H1 (cell line): ENCODE measurements at places on chromosomes 11 and 22. TPM values are rescaled to one million over a fixed set of nuclear protein-coding genes. Genes with fewer than 3 reads are reported as not detected.
A peak's percentile ranks its signal among the peaks of the same experiment; 100 is the strongest.

Gene SNU13
- 214 and 241 TPM in 2 replicates for total RNA-seq

Gene NDUFS8
- 182 and 199 TPM in 2 replicates for total RNA-seq

Gene SEC14L3
- not detected in 2 replicates for total RNA-seq

- H3K36me3 ChIP-seq: no peaks in the 10 kb centered on the region
- peaks cover 1% of the 10 kb centered on the region for H3K27me3 ChIP-seq
- DNase-seq: peak; percentile 11
- H3K4me3 ChIP-seq: no peak overlapping the region
- no peak overlapping the region for H3K27ac ChIP-seq
These were observed 151.8 kb upstream of the CCDC90B start for GRCh38 chr11:83437939-83438338.

GRCh38 chr22:44815099-44816070, 63.0 kb downstream of the ARHGAP8 start:
- H3K4me1 ChIP-seq: peaks cover 4% of the 10 kb centered on the region
- no peak overlapping the region for H3K4me3 ChIP-seq
- DNase-seq: no peak
- no peak overlapping the region for H3K27ac ChIP-seq
- H3K27me3 ChIP-seq: no peaks in the 10 kb centered on the region

DNA sequence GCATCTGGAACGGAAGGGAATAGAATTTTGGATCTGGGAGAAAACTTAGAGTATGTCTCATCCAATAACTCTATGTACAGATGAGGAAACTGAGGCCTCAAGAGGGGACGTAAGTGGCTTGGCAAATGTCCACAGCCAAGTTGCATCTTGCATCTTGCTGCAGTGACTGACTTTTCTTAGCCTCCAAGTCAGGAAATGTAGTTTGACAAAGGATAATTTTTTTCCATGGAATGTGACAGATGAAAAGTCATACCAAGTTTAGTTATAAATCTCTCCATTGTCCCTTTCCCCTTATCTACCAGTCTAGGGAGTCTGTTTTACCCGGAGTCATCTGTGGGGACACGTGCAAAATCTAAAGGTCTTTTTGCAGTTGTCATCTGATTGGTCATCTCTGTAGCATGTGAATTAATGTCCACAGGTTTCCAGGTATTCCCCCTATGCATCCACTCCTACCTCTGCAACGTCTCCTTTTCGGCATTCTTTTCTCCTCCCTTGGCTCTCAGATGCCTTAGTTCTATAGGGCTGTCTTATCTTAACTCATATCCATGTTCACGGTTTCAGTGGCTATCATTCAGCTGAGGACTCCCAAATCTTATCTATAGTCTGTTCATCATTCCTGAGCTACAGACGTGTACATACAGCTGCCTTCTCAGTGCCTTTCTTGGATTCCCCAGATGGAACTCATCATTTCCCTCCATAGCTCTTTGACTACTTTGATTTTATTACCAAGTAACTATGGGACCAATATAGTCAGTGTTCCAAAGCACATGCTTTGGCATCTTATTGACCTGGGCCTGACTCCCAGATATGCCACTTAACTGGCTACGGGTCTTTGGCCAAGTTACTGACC, 139.5 kb upstream of the TIMP3 start:
- no peaks in the 10 kb centered on the region; the same call in 1 of the 2 replicates for H3K27me3 ChIP-seq
- no peak for DNase-seq
- H3K36me3 ChIP-seq: no peaks in the 10 kb centered on the region
- H3K27ac ChIP-seq: no peak overlapping the region
- no peak overlapping the region for H3K4me3 ChIP-seq

GRCh38 chr11:79044201-79044600, 396.6 kb downstream of the TENM4 start:
- no peaks in the 10 kb centered on the region for H3K4me1 ChIP-seq
- H3K4me3 ChIP-seq: no peak overlapping the region
- H3K36me3 ChIP-seq: no peaks in the 10 kb centered on the region
- DNase-seq: no peak

- H3K4me3 ChIP-seq: no peak overlapping the region
- no peaks in the 10 kb centered on the region for H3K36me3 ChIP-seq
- H3K4me1 ChIP-seq: peaks cover 25% of the 10 kb centered on the region
- no peak for DNase-seq
These were observed 61.5 kb downstream of the SMCO4 start for GRCh38 chr11:93481696-93482095.

DNA sequence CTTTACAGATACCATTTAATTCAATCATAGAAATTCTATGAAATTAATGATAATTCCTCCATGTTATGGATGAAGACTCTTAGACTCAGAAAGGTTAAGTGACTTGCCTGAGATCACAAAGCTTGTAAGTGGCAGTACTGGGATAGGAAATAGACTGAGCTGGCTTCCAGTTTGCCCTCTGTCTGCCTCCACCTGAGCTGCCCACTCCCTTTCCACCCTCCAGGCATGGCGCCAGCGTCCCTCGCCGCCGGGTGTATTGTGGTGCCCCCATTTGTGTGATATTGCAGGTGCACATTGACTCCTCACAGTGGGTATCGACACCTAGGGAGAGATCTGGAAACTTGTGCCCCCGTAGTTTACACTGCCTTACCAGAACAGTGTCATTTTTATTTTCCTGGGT, 9.4 kb upstream of the RPS3 start:
- peaks cover 3% of the 10 kb centered on the region; the same call in 1 of the 2 replicates for H3K4me1 ChIP-seq
- no peak overlapping the region for H3K4me3 ChIP-seq
- DNase-seq: no peak
- no peaks in the 10 kb centered on the region for H3K36me3 ChIP-seq
- H3K27ac ChIP-seq: no peak overlapping the region
- H3K27me3 ChIP-seq: no peaks in the 10 kb centered on the region

DNA sequence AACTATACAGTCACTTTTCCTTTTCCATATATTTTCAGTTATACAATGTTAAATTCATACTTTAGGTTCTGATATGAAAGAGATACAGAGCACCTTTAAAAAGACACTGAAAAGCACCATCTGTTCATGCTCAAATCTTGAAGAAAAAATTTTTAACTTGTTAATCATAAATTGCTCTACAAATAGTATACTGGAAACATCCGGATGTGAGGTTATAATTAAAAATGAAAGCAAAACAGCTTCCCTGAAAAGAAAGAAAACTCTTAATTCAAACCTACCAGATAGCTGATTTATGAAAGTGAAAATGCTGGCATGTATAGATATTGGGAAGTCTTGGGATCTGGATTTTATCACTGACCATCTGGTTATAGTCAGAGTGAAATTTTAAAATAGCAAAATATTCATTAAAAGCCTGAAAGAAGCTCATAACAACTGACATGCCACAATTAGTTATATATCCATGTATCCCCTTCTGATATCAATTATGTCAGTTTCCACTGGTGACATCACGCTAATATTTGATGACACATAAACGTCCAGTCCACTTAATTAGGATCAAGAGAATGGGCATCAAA, 740.0 kb downstream of the DLG2 start:
- H3K36me3 ChIP-seq: no peaks in the 10 kb centered on the region
- no peak overlapping the region for H3K27ac ChIP-seq
- no peak overlapping the region for H3K4me3 ChIP-seq

GRCh38 chr22:49291169-49291568, 536.5 kb downstream of the BRD1 start:
- H3K36me3 ChIP-seq: no peaks in the 10 kb centered on the region
- peaks cover 2% of the 10 kb centered on the region for H3K4me1 ChIP-seq
- H3K27me3 ChIP-seq: 0 out of 2 replicates have a peak, but pooled peaks cover 2% of the 10 kb centered on the region
- no peak for DNase-seq

- H3K27me3 ChIP-seq: no peaks in the 10 kb centered on the region
- no peak for DNase-seq
- no peak overlapping the region for H3K4me3 ChIP-seq
These were observed 3.4 kb downstream of the CLPB start for GRCh38 chr11:72430741-72431570.

DNA sequence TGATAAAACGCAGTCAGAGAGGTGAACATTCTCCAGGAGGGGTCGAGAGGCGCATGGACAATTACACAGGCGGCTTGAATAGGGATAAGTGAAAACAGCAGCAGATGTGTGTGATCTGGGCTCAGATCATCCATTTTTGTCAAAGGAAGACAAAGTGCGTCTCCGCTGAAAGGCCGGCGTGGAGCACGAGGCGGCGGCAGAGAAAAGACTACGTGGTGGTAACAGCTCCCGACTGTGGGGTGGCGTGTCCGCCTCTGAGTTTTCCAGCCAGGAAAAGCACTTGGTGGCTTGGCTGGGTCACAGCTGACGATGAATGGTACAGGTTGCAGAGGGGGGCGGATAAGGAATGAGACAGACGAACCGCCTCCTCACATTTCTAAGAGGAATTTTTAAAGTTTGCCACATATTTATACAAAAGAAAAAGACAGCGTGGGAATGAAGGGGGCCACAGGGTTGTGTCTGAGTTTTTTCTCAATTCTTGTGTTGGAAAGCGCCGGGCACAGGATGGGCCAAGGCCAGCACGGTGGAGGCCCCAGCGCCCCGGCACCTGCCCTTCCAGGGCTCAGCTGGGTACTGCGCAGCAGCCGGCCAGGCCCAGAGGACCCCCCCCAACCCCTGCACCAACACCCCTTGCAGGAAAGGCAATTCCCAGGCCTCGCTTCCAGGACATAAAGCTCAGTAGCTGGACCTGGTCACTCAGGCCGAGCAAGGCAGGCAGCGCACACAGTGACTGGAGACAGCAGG, 80.4 kb downstream of the TRMU start:
- no peak overlapping the region for H3K4me3 ChIP-seq
- H3K27me3 ChIP-seq: no peaks in the 10 kb centered on the region
- no peak for DNase-seq
